Fibroblast of skin of right biceps (primary cell): ENCODE measurements at places on chromosomes 16 and 17.

GRCh38 chr16:55592306-55592705 lies 25.8 kb downstream of the CAPNS2 start:
- no peak for DNase-seq

- DNase-seq = peak; percentile 75
These were observed 55.9 kb downstream of the C17orf67 start for GRCh38 chr17:56777859-56778258.

DNA sequence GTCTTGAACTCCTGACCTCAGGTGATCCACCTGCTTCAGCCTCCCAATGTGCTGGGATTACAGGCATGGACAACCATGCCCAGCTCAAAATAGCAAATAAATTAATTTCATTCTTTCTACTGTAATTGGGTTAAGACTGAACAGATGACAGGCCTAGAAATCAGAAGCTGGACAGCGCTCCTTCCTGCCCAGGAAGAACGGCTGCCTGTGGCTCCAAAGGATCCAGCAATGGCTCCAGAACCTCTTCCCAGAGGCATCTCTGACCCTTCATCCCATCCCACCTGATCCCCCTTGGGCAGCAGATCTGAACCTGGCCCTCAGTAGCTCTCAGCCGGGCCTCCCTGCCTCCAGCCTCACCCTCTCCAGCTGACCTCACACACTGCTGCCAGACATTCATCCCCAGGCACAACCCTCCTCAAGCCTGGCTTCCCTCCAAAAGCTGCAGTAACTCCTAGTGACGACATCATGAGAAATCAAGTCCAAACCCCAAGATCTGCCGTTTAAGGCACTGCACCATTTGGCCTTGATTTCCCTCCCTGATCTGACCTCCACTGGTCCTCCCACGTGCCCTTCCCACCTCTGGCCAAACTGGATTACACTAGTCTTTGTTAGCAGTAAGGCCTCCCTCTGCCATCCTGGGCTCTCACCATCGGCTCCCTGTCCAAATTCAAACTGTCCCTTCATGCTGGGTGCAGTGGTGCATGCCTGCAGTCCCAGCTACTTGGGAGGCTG lies 3.1 kb upstream of the MIF4GD start:
- peak; percentile 61 for DNase-seq

GRCh38 chr16:75589306-75589705 lies 23.1 kb downstream of the GABARAPL2 start:
- no peak for DNase-seq

GRCh38 chr17:80839970-80840369 lies 151.7 kb upstream of the CHMP6 start:
- no peak for DNase-seq

- no peak for DNase-seq
These were observed 15.8 kb downstream of the CIITA start for GRCh38 chr16:10892782-10893318.

DNA sequence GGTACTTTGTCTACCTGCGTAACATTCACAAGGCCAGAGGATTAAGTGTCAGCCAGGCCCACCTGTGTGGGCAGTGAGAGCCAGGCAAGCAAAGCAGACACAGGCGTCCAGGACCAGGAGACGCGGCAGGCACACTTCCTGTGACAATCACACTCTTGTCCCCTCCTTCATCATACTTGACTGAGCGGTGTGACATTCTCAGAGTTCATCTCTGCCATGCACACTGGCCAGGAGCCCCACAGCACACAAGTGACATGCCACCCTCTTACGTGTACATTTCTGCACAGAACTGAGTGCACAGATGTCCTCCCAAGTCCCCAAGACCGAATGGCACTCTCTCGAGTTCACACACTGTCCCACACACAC lies 8.7 kb downstream of the PPP1R9B start:
- DNase-seq = no peak

- DNase-seq = no peak
These were observed 112.0 kb downstream of the LITAF start for GRCh38 chr16:11474617-11475291.

GRCh38 chr16:10539236-10539635 lies 41.2 kb downstream of the EMP2 start:
- DNase-seq = no peak
